Right atrium auricular region (tissue), 2 donors: ENCODE measurements at places on chromosomes 3 and 15.

DNA sequence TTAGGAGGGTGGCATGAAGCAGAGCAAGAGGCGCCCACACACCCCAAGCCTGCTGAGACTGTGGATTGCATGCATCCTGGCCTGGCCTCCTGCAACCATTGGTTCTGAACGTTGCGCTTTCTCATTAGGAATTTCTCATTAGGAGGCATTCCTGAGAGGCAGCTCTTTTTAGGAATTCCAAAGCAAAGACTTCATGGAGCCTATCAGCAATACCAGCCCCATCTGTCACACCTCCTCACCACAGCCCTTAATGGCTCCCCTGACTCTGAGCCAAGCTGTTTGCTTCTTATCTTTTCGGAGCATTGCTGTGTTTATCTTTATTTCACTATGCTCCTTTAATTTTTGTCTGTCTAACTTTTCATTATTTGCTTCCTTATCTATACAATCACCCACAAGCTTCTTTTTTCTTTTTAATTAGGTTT lies 226.9 kb downstream of the CACNA2D3 start:
- DNase-seq: no peak

DNA sequence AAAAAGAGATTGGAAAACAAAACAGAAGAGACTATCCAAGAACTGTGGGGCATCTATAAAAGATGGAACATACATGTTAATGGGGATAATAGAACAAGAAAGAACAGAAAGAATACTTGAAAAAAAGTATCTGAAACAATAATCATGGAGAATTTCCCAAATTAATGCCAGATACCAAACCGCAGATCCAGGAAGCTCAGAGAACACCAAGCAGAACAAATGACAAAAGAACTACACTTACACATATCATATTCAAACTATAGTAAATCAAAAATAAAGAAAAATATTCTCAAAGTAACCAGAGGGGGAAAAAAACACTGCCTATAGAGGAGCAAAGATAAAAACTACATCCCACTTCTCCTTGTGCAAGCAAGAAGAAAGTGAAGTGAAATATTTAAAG lies 40.0 kb downstream of the CLASP2 start:
- no peak for DNase-seq

GRCh38 chr15:92184142-92184541 lies 209.5 kb upstream of the ST8SIA2 start:
- DNase-seq: no peak

GRCh38 chr3:111471831-111472230 lies 70.2 kb upstream of the CD96 start:
- DNase-seq: no peak

DNA sequence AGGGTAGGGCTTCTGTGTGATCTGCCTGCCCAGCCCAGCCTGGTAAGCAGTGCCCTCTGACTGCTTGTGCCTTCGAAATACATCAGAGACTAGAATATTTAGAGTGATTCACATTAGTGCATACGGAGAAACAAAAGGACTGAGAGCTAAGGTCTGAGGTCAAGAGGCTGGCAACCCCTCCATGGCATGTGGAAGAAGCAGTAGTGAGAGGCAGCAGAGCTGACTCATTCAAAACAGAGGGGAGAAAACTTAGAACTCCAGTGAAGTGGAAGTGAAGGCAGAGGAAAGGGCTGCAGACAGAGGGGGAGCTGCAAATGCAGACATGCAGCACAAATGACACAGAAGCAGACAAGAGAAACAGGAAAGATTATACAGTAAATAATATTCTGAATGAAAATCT lies 61.6 kb downstream of the ULK4 start:
- DNase-seq: no peak

DNA sequence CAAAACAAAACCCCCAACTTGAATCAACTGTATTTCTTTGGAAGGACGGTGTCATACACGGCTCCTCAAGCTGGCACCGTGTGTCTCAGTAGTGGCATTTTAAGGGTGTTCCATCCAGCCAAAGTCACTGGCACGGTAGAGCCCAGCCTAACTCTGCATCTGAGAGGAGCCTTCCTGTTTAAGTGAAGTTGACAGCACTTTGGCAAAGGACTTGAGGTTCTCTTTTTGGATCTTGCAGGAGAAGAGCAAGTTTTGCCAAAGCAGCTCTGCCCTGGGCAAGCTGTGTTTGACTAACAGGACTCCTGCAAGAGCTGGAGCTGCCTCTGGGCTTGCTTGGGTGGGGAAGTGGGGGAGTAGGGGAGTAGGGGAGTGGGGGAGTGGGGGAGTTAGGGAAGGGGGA lies 109.6 kb upstream of the FEZF2 start:
- DNase-seq: no peak

- DNase-seq: no peak
Observed at GRCh38 chr3:116140100-116140689, 305.1 kb downstream of the LSAMP start.

DNA sequence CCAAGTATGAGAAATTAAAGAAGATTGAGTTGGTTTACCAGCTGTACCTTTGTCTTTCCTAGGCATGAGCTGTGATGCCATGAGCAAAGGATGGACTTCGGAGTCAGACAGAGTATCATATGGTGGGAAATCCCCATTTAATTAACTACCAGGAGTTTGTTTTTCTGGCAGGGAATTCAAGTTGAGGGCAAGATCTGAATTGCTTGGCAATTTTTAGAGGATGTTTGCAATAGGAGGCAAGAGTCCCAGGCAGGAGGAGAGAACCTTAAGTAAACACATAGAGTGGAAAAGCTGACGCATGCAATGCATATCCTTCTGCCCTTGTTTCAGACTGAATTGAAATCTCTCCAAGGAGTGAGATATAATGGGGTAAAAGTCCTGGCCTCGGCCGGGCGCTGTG lies 569.7 kb upstream of the MDFIC2 start:
- no peak for DNase-seq

- no peak for DNase-seq
Observed at GRCh38 chr15:95027981-95028380, 796.6 kb downstream of the MCTP2 start.

DNA sequence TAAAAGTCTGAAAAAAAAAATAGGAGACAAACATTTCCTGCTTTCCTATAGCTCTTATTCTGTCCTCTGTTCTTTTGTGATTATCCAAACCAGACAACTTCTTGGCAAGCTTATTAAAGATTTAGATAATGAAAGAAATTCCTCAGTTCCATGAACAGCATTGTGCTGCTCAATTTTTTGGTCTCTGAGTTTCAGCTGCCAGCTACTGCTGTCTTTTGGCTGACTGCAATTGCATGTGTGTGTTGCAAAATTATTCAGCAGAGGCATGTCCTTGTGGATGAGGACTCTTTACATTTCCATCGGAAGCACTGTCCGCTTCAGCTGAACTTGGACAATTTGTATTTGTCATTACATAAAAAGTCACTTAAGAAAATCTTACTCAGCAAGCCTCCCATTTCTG lies 397.3 kb upstream of the RASGRP1 start:
- DNase-seq: no peak

DNA sequence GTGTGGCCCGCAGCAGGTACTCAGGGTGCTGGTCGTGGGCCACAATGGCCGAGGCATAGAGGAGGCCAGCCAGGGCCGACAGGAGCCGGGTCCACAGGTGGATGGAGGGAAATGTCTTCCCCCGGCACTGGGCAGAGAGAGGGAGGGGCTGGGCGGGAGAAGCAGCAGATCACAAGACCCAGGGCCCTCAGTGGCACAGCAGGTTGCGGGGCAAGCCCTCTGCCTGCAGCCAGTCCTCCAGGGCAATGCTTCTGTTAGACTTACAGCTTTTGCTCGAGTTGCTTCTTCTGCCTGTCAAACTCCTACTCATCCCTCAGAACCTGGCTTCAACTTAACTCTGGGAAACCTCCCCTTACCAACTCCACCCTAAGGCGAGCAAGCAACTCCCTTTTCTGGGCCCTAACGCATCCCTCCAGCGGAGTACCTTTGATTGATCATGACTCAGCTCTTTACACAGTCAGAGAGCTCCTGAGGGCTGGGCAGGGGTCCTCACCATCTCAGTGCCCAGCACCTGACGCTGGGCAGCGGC lies 16.0 kb downstream of the TMEM44 start:
- DNase-seq: no peak

- no peak for DNase-seq
Observed at GRCh38 chr3:179265092-179265491, 14.2 kb upstream of the KCNMB3 start.

DNA sequence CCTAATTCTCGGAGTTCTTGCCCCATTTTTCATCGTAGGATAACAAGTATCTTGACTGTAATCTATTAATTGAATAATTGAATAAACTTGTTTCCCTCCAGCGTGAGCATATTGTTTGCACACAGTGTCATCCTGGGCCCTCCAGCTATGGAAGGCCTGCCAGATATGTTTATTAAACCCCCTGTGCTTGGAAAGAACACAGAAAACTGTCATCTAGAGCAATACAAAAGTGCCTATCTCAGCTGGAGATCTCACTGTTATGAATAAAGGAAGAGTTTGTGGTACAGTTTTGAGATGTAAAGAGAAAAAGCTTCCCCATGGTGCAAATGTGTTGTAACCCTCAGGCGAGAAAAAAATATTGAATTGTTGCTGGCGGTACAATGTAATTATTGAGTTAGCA lies 405.9 kb downstream of the SOX2 start:
- DNase-seq: no peak

DNA sequence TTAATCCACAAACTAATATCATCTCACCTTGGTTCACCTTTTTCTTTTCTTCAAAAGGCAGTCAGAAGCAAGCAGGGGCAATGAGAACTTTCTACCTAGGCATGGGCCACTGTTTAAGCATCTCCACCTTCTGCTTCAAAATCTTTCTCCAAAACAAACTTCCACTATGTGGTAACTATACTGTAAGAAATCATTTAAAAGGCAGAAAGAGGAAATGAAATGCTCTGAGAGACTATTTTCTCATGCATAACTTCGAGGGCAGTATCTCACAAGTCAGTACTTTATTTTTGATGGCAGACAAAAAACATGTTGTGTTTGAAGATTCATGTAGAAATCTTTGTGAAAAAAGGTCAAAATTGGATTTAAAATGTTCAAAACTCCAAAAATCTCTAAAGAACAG lies 419.7 kb downstream of the ZBTB20 start:
- no peak for DNase-seq

GRCh38 chr3:86801921-86802320 lies 189.0 kb downstream of the VGLL3 start:
- DNase-seq: no peak

DNA sequence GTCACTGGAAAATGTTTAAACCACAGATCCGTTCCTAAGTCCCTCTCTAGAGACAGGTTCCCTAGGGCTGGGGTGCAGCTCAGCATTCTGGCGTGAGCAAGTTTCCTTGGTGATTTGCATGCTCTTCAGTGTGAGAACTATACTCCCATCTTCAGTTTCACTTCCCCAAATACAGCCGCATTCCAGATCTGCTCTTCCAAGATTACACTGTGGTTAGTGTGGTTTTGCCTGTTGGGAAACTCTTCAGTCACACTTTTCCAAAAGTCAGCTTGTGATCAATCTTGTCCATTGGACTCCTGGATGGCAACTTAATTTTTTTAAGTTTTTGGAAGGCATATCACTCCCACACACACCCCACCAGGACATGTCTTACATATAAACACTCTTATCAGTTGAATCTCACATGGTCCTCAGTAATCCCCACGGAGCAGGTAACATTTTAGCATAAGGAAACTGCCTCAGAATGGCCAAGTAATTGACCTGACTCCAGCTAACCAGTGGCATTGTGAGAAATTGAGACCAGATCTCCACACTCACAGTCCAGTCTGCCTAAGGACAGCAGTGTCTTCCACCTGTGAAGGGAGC lies 33.5 kb upstream of the PTPN23 start:
- no peak for DNase-seq

- DNase-seq: no peak
Observed at GRCh38 chr15:22931784-22932536, 48.2 kb downstream of the CYFIP1 start.

DNA sequence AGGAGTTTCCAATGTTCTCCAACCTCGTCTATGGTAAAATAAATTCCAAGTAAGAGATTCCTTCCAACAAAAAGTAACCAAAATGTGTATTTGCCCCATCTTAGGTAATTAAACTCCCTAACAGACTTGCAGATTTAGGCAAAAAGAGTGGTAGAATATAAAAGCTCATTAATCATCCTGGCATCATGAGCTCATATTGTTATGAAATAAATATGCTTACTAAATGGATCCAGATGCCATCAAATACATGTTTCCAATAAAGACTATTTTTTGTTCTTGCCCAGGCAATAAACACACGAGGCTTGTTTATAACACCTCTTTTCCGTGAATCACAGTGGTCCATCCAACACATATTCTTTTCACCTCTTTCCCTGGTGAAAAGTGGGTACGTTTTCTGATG lies 189.4 kb downstream of the THSD4 start:
- DNase-seq: no peak
